ENCODE measurements at places on chromosomes 11 and 22.

DNA sequence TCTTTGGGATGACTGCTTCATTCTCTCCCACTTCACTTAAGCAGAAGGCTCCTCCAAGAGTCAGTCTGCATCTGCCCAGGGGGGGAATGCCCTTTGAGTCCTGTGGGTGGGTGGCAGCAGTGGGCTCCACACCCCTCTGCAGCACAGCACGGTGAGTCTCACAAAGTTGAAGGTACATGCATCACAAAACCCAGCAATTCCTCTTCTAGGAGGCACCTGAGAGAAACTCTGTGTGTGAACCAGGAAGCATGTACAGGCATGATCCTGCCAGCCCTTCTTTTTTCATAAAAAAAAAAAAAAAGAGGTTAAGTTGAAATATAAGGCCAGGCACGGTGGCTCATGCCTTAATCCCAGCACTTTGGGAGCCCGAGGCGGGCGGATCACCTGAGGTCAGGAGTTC is 87.2 kb downstream of the MYO18B start:
- no peak for DNase-seq

DNA sequence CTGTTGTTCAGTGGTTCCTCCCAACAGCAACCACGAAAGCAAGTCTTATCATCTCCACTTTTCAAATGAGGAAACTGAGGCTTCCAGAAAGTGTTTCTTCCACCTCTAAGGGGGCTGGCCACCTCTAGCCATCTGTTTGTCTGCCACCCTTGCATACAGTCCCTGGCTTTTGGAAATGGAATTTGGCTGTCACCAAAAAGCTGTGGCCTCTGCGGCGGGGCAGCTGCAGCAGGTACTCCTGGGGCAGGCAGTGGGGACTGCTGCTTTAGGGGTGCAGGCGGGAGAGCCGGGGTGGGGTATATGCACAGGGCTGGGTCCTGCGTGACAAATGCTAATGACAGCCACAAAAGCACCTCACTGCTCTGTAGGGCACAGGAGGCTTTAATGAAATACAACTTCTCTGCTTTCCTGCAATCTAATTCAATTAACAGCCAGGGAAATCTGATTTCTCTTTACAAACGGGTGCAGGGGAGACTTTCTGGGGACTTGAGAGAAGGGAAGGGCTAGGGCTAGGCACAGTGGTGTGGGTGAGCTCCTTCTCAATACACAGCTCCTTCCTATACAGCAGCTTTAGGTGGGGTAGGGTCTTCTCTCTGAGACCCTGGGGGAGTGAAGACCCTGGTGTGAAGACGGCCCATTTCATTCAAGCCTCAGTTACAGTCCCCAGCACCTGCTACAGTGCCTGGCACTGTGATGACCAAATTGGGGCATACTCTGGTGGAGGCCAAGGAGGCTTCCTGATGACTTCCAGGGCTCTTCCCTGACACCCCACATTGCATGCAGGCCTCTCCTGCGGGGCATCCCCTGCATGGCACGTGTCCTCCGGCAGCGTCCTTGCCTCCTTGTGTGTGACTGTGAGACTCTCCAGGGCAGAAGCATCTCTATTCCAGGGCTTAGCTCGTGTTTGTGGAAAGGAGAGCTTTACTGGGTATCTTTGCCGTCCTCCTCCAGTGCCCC is 161.6 kb downstream of the CEP164 start:
- no peak for DNase-seq

- no peak for DNase-seq
Observed at GRCh38 chr11:47948137-47948536, 32.2 kb upstream of the PTPRJ start.

DNA sequence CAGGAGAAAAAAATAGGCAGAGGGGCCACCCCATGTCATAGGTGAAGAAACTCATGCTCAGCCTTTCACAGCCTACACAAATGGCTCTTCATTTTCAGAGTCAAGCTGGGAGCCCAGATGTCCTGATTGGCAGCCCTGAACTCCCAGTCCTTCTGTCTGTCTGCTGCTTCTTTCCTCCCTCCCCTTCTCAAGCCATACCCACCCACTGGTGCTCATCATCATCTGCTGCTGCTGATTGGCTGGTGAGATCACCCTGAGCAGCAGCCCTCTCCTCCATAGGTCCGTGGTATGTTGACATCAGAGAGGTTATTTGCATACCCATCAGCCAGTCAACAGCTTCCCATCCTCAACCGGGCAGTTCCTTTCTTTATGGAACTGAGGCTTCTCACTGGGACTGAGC is 46.1 kb upstream of the PRDM11 start:
- peak; percentile 21 for DNase-seq

- no peak for DNase-seq
Observed at GRCh38 chr11:64900263-64900678, 16.7 kb downstream of the ATG2A start.

DNA sequence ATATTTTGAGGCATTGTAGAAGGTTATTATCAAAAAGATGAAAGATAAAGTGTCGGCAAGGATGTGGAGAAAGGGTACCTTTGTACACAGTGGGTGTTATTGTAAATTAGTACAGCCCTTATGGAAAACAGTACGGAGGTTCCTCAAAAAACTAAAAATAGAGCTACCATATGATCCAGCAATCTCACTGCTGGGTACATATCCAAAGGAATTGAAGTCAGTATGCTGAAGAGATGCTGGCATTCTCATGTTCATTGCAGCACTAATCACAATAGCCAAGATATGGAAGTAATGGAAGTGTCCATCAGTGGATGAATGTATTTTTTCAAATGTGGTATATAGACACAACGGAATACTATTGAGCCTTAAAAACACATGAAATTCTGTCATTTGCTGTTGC is 15.1 kb upstream of the MTMR3 start:
- DNase-seq = no peak

GRCh38 chr22:19802894-19803735 is 42.5 kb downstream of the TBX1 start:
- DNase-seq = no peak

DNA sequence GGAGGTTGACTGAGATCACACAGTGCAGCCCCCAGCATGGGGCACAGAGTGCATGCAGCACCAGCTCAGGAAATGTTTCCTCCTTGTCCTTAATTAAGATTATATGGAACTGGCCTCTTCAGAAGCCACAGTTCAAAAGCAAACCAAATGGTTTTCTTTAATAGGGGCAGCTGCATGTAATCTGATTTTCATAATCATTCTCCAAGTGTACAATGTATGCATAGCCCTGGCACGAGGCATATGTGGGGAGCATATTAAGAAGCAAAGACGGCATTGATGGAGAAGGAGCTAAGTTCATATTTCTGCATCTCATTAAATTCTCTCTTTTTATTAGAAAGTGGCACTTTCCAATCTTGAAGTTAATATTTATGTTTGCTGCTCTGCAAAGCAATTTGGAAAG is 9.9 kb upstream of the PARVB start:
- DNase-seq = no peak

All from foreskin melanocyte (primary cell).